ENCODE measurements at places on chromosomes 5 and 9. TPM values are rescaled to one million over a fixed set of nuclear protein-coding genes. Genes with fewer than 3 reads are reported as not detected.

DNA sequence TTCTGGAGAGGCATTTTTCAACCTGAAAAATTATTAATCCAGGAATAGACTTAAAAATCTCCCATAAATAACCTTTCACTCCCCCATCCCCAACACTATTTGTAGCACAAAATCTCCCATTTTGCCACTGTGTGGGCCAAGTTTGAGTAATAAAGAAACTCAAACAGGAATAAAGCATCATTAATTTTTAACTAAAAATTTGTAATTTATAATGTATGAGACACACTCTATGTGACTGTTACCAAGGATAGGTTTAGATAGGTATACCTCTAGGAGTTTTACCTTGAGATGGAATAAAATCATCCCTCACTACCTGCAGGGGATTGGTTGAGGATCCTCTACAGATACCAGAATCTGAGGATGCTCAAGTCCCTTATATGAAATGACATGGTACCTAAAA lies 30.1 kb downstream of the CHD1 start:
- no peak for DNase-seq

GRCh38 chr5:62948301-62948700 lies 369.7 kb downstream of the LRRC70 start:
- DNase-seq, result no peak

- DNase-seq, result no peak
These were observed 37.4 kb downstream of the C9orf152 start for GRCh38 chr9:110170357-110171257.

PCDHB4 gene
- total RNA-seq, result 0.04 TPM

GRCh38 chr9:120859361-120859760 lies 16.6 kb upstream of the PSMD5 start:
- no peak for DNase-seq

C9orf153 gene
- total RNA-seq, result 0.07 TPM

- no peak for DNase-seq
These were observed 55.9 kb upstream of the NKD2 start for GRCh38 chr5:952597-953271.

Data from pulmonary artery endothelial cell (primary cell).